Osteoblast (primary cell): ENCODE measurements at places on chromosomes 5 and 9.

DNA sequence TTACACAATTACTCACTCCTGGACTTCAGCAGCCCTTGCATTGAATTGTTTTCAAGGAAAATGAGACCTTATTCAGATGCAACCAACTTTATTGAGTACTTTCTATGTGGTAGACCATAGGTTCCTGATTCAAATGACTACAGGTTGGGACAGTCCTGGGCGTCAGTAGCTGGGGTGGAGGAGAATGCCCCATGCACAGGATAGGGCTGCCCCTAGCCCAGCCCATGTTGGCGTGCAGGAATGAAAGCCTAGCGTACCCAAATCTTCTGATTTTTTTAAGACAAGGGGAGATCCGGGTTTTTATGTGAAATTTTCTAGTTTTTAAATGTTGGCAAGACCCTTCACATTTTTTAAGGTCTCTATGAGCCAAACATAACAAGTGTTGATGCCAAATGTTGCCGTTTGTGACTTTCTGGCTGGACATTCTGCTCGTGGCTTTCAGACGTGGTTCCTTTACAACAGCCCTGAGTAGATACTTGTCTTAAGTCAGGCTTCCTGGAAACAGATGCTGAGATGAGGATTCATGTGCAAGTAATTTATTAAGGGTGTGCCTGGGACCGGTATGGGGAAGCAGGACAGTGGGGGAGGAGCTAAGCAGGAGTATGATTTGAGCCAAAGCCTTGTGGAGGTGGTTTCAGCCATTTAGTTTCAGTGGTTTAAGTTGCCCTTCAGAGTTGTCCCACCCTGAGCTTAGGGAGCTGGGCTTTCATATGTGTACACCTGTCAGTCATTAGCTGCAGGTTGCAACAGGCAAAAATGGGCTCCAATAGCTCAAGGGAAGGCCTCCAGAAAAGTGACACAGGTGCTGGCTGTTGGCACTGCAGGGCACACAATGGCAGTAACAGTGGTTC lies 154.1 kb downstream of the NTRK2 start:
- DNase-seq = no peak

GRCh38 chr5:163938595-163938994 lies 433.2 kb downstream of the MAT2B start:
- no peak for DNase-seq

- peak; percentile 22 for DNase-seq
Measured at GRCh38 chr9:80605129-80605528, 1033.4 kb downstream of the TLE4 start.

DNA sequence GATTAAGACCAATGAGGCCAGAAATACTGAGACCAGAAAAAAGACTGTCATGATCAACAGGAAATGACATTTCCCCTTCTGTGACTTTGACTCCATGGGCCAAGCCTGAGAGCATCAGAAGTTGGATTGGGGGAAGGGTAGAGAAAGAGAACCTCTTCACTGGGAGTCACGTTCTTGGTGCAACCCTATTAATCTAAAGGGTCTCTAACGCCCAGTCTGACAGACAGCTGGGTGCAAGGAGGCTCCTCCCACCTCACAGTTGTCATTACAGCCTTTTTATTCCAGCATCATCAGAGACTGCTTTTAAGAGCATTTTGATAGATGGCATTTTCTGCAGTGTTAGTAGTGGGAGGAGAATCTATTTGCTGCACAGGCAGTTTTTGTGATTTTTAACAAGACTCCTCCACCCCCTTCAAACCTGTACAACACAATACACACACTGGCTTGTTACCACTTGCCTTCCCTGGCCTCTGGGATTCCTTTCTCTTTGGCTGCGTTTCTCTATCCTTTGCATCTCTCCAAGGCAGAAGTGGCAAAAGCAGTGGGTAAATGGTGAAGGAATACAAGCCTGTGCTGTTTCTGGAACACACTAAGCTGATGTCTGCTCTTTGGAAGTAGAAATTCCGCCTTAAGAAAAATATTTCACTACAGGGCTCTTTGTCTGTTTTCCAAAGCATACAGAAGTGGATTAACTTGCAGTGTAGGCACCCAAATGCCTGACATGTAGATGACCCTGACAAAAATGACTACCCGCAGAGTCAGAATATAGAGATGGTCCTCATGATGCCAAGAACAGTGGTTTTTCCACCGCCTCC lies 310.4 kb upstream of the ZNF608 start:
- DNase-seq = peak; percentile 51

DNA sequence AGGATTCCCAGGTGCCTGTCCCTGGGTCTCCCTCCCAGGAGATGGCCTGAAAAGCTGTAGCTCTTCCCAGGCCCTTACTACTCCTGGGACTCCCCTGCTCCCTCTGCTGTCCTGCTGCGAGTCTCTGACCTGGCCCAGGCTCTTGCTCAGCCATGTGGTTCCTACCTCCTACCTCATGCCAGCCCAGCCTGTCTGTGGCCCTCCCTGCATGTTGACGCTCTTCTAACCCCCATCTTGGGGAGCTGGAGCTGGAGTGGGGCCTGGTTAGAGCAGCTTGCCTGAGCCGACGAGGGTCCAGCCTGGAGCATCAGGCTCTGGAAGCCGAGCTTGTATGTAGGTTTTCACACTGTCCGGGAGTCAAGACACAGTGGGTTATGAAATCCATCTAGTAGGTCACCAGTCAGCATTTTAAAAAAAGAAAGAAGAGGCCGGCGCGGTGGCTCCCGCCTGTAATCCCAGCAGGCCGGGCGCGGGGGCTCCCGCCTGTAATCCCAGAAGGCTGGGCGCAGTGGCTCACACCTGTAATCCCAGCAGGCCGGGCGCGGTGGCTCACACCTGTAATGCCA lies 244.4 kb downstream of the FANCC start:
- peak; percentile 85 for DNase-seq

DNA sequence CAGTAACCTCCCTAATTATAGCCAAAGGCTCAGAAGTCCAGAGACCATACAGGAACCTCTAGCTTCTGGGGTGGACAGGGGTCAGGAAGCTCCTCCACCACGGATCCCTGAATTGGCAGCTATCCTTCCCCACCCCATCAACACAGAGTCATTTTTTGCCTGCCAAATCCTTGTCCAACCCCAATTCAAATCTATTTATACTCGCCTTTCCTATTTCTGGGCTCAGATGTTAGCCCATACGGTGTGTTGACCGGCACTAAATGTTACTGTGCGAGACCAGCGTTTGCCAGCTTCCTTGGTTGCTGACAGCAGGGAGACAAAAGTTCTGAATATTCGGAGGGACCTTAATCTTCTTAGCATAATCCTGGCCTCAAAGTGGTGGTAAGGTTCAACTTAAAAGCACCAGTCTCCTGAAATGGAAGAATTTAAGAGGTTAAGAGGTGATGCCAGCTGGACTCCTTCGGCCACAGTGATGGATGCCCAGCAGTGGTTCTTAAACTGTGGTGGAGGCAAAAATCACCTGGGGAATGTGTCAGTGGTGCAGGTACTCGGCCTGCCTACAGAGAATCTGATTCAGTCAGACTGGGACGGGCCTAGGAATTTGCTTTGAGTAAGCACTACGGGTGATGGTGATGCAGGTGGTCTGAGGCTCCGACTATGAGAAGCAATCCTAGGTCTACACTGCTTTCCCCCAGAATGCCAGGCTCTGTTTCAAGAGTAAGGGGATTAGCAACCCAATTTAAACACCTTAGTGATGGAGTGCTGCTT lies 204.8 kb upstream of the MEF2C start:
- no peak for DNase-seq

- DNase-seq = peak; percentile 41
Measured at GRCh38 chr9:111298731-111299598, 31.1 kb downstream of the OR2K2 start.

- no peak for DNase-seq
Measured at GRCh38 chr5:136043551-136043950, 14.8 kb downstream of the TGFBI start.

GRCh38 chr5:76257897-76258296 lies 145.2 kb upstream of the IQGAP2 start:
- no peak for DNase-seq

GRCh38 chr9:34746526-34746925 lies 36.6 kb upstream of the CCL21 start:
- no peak for DNase-seq

DNA sequence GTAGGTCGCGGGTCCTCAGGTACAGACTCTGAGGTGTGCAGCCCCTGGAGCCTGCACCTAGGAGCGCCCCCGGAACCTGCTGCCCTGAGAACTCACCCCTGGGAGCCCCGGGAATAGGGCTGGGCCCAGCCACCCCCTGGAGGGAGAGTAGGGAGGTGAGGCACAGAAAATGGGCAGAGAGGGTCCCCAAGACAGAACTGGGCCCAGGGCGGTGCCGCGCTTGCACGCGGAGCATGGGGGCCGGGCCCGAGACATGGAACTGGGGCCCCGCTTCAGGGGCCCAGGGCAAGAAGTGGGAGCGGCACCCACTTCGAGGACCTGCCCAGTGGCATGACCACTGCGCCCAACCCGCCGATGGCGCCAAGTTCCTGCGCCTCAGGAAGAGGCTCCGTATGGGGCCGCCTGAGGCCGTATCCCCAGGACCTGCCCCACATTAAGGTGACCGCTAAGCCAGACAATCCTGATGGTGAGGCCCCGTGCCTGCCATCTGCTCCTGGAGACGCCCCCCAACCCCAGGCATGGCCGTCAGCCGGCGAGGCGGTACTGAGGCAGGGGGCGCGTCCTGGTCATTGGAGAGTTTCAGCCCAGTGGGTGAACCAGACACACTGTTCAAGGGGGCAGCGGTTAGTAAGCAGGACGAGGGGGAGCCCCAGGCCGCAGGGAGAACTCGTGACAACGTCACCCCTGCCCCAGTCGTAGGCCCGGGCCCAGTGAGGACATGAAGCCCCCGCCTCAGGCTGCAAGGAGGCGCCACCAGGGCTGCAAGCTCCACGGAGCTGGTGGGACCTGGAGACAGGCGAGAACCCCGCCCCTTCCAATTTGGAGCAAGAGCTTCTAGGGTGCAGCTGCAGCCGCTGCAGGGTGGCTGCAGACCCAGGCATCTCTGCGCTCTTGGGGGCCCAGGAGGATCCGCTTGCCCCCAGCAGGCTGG lies 89.5 kb upstream of the PUM3 start:
- peak; percentile 15 for DNase-seq

GRCh38 chr5:165928971-165929370 lies 2362.5 kb upstream of the WWC1 start:
- no peak for DNase-seq

- no peak for DNase-seq
Measured at GRCh38 chr9:74412236-74412979, 84.7 kb upstream of the RORB start.

DNA sequence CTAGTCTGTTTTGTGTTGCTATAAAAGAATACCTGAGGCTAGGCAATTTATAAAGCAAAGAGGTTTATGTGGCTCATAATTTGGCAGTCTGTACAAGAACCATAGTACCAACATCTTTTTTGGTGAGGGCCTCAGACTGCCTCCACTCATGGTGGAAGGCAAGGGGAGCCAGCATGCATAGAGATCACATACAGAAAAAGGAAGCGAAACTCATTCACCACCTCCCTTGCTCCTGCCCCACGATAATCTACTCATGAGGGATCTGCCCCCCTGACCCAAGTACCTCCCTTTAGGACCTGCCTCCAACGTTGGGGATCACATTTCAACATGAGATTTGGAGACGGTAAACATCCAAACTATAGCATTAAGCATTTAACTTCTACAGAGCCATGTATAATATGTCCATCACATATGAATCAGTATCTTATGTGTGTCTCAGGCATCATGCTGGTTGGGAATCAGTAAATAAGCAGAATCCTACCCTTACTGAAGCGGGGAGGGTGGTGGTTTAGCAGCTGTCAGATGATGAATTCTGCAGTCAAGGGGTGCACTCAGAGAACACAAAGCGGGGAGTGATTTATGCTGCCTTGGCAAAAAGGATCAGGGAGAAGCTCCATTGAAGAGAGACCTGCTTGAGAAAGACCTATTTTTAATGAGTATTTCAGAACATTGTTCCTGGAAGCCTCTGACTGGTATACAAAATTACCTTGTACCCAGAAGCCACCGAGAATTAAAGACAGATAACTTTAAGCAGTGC lies 34.8 kb downstream of the HMGXB3 start:
- no peak for DNase-seq

DNA sequence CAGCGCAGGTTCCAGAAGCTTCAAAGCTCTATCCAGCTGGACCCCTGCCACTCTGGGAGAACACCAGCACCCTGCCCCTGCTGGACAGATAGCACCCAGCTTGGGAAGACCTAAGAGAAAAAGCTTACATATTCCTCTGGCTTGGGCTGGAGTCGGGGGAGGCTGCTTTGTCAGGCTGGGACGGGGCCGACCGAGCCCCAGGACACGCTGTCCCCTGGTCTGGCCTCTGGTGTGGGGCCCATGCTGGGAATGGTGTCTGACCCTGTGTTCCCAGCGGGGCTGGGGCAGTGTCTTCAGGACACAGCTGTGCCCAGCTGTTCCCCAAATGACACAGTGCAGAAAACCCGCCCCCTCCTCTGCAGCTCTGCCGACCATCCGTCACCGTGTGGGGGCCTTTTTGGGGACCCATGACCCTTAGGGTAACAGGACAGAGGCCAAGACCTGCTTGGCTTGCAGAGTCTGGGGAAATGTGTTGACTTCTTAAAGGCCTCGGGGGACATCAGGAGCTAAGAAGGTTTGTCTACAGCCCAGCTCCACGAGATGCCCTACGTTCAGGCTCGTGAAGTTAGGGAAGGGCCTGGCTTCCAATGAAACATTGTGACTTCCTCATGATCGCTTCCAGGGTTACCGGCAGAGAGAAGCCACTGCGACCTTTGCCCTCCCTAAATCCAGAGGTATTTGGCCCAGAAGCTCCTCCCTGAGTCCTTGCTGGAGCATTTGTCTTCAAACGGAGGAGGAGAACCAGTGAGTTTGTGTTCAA lies 20.4 kb upstream of the SLC2A6 start:
- peak; percentile 80 for DNase-seq

- no peak for DNase-seq
Measured at GRCh38 chr5:146669656-146670055, 153.7 kb upstream of the GPR151 start.

DNA sequence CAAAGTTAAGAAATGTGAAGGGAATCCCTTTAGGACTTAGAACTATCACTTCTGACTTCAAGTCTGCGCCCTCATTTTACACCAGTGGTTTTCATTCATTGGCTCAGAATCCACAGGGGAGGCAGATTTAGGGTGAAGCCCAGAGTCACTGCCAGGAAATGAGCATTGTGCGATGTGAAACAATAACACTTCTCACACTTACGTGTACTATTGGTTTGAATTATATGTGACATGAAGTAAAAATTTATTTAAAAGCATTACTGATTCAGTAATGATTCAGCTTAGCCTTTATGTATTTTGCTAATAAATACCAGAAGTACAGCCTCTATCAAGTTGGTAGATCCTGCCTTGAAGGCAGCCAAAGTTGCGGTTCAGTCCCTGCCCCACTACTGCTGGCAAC lies 98.6 kb downstream of the PAM start:
- no peak for DNase-seq

- peak; percentile 85 for DNase-seq
Measured at GRCh38 chr9:128927731-128928411, 7.1 kb downstream of the PHYHD1 start.
